NCI-H446 (cell line): ENCODE measurements at places on chromosomes 4 and X.

- peak; percentile 1 for DNase-seq
Measured at GRCh38 chrX:41481264-41482109, 34.3 kb downstream of the NYX start.

DNA sequence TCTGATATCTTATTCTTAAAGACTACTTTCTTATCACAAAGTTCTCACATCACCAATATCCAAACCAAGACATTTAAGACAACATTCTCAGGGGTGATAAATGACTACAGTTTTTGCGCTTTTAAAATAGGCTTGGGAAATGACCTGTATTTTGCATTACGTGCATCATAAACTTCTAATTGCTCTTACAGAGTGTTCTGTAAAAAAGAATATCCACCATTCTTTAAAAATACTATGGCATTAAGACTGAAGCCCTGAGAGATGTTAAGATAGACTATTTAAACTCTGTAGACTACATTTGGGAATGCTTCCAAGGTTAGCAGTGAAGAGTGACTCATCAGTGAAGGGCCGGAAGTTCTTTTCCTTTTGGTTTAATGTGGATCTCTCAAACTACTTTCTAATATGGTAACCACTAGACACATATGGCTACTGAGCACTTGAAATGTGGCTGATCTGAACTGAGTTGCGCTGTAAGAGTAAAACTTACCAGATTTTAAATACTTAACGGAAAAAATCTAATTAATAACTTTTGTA lies 518.8 kb upstream of the FTHL17 start:
- peak; percentile 30 for DNase-seq

DNA sequence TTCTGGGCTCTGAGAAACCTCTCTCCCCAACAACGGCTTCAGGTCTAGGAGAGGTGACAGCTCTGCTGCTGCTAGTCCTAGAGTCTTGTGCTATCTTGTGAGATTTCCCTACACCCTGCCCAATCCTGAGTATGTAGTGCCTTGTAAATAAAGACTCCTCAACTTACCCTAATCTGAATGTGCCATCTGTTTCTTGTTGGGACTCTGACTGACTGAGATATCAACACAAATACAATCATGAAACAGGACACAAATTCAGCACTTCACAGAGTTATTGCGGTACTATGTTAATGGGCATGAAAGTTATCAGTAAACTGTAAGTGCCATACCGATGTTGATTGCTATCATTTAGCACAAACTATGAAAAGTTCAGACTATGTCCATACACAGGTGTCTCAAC lies 529.0 kb upstream of the FTHL17 start:
- DNase-seq = no peak

GRCh38 chr4:186514271-186514950 lies 41.0 kb downstream of the MTNR1A start:
- DNase-seq = no peak
